Sigmoid colon (tissue), 7 donors: ENCODE measurements at places on chromosomes 4 and X. TPM values are rescaled to one million over a fixed set of nuclear protein-coding genes. Genes with fewer than 3 reads are reported as not detected.

The PPA2 gene
- total RNA-seq = 76.2 TPM

DNA sequence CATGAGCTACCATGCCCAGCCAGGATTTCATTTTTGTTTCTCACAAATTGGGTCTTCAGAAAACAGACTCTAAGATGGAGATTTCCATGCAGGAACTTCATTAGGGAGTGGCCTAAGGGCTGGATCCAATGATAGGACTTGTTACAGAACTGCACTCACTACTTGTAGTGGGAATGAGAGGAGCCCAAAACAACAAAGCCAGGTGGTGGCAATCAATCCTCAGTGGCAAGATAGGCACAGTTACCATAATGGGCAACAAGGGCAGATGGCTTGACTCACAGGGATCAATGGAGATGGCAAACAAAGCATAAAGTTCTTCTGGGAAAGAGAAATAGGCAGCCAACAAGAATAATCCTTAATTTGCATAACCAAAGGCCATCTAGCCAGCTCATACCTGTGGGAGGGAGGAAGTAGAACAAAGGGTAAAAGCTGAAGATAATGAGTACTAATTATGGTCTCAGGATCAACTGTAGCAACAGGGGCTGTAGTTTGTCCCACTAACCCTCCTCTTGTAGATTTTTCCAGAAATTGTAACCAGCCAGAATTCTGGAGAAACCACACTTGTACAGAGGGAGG lies 72.8 kb upstream of the MAPK10 start:
- no peak overlapping the region for H3K27ac ChIP-seq
- no peaks in the 10 kb centered on the region for H3K4me1 ChIP-seq
- H3K36me3 ChIP-seq = no peaks in the 10 kb centered on the region
- no peak overlapping the region for H3K4me3 ChIP-seq

DNA sequence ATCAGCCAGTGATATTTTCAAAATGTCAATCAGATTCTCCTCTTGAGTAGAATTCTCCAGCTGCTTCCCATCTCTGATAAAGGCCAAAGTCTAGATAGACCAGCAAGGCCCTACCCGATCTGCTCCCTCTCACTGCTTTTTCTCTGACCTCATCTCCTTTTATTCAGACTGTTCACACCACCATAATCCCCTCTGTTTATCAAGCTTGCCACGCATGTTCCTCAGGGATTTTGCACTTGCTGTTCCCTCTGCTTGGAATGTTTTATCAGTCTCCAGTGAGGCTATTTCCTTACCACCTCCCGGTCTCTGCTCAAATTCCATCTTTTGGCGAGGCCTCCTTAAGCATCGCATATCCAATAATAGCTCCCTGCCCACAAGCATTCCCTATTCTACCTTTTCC lies 20.1 kb downstream of the NOCT start:
- peaks cover 6% of the 10 kb centered on the region for H3K4me1 ChIP-seq
- H3K27me3 ChIP-seq = no peaks in the 10 kb centered on the region
- peaks cover 5% of the 10 kb centered on the region for H3K36me3 ChIP-seq
- no peak overlapping the region for H3K27ac ChIP-seq

GRCh38 chr4:150001815-150002214 lies 76.4 kb upstream of the DCLK2 start:
- no peaks in the 10 kb centered on the region for H3K36me3 ChIP-seq
- no peaks in the 10 kb centered on the region for H3K4me1 ChIP-seq
